ENCODE measurements at places on chromosomes 2 and 18.

- DNase-seq: no peak
These were observed 68.1 kb downstream of the DYSF start for GRCh38 chr2:71521436-71521950.

GRCh38 chr2:166413255-166413654 is 37.5 kb upstream of the SCN9A start:
- no peak for DNase-seq

DNA sequence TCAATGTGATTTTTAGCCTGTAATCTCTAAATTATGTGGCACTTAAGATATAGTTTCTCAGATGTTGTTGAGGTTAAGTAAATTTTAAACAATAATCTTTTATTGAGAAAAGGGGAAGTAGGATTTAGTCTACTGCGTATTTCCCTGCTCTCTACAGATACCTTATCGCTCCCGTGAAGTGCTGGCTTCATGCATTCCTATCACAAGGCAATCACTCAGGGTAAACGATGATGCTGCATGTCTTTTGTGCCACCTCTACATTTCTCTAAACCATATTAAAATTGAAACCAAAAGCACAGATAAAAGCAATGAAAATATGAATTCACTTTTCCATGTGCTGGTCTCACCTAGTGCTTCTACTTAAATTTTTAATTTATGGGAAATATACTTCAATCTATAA is 14.4 kb upstream of the RPE start:
- no peak for DNase-seq

- DNase-seq: no peak
These were observed 1149.1 kb upstream of the NRXN1 start for GRCh38 chr2:52181080-52181479.

GRCh38 chr2:104412384-104412783 is 441.5 kb upstream of the POU3F3 start:
- peak; percentile 43 for DNase-seq

GRCh38 chr2:38507712-38508111 is 95.0 kb downstream of the HNRNPLL start:
- no peak for DNase-seq

GRCh38 chr18:77140030-77140429 is 7.4 kb upstream of the MBP start:
- DNase-seq: no peak

GRCh38 chr18:6737833-6738232 is 8.3 kb downstream of the ARHGAP28 start:
- DNase-seq: no peak

- no peak for DNase-seq
These were observed 440.4 kb downstream of the CCDC85A start for GRCh38 chr2:56624181-56624580.

DNA sequence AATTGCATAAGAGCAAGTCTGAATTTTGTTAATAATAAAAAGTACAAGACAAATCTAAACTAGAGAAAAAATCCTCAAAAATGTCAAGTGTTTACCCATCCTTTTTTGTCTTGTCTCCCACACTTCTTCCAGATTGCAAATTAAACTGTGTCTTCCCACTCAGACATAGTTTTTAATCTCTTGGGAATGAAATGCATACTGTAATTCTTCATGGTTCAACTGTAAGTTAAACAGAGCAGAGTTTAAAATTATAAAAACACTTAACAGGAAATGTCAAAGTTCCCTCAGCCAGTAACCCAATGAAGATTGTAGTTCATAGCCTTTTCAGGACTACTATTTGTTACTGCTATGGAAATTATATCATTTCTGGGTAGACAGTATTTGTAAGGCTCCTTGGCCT is 171.8 kb downstream of the UBE2E3 start:
- no peak for DNase-seq

DNA sequence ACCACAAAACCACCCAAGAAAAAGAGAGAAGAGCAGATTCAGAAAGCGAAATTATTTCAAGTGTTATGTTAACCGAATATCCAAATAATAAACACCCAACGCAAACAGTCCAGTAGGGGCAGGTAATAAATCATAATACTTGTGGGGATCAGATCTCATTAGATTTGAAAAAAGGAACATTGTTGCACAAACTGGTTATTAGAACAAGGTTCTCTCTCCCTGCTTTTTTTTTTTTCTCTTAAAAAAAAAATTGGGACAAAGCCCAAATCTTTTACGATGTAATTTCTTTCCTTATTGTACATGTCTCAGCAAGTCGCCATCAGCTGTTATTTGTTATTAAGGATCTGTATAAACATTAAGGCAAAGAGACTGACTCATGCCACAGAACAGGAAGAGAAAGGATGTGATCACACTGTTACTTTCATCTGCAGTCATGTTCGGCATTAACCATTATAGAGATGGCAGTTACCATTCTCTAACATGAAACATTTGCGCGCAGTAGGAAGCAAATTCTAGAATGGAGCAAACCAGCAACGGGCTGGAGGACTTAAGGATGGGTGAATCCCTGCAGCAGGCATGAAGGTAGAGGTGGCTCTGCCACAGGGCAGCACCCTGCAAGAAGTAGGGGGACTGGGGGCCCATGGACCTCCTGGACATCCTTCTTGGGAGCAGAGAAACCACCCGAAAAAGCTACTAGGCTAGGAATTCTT is 42.0 kb downstream of the EPHA4 start:
- no peak for DNase-seq

GRCh38 chr2:26660363-26660962 is 19.3 kb upstream of the CIB4 start:
- DNase-seq: no peak

DNA sequence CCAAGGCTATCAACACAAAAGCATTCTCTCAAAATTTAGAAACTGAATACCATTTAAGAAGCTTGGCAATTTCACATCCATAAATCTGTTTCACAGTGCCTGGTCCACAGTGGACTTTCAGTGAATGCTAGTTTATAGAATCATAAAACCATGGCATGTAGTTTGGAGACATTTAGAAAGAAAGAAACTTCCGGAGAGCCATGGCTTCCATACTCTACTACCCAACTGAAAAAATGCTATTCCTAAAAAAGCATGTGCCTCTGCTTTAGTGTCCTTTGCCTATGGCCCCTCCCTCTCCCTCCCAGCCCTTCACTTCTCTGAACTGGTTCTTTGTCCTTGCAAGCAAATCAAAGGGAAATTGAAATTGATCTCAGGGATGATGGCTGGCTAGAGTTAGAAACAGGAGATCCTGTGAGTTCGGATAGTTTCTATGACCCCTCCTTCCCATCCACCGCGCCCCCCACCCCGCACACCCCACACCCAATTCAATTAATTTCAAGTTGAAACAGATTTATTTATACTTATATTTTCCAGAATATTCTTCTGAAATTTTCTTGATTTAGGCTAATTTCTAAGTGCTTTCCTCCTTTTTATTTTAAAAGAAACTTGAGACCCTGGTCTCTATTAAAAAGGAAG is 248.3 kb downstream of the TRIB2 start:
- DNase-seq: no peak

DNA sequence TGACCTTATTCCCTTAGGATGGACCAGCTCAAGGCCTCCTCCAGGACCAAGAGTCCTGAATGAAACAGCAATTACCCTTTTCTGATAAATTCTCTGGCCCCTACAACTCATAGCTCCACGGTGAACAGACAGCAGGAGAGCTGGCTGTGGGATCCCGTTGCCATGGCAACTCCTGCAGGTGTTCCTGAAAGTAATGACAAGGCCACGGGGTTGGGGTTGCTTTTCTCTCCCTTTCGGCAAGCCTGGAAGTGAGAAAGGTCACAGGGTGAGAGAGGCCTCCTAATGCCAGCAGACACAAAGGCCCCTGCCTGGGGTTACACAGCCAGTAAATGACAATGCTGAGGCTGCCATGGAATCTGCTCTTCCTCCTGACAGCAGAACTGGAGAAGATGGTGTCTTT is 403.0 kb downstream of the NBAS start:
- no peak for DNase-seq

GRCh38 chr2:230850358-230850658 is 14.4 kb upstream of the ITM2C start:
- no peak for DNase-seq

DNA sequence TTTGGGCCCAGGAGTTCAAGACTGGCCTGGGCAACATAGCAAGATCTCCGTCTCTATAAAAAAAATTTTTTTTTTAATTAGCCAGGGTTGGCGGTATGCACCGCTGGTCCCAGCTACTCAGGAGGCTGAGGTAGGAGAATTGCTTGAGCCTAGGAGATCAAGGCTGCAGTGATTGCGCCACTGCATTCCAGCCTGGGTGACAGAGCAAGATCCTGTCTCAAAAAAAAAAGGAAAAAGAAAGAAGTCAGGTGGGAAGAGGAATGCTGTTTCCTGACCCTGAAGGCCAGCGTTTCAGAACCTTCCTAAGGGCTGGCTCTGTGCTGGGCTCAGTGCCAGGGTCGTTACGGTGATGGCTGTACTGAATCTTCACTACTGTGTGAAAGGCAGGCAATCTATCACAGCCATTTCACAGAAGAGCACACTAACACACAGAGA is 35.0 kb upstream of the AGAP1 start:
- DNase-seq: no peak

DNA sequence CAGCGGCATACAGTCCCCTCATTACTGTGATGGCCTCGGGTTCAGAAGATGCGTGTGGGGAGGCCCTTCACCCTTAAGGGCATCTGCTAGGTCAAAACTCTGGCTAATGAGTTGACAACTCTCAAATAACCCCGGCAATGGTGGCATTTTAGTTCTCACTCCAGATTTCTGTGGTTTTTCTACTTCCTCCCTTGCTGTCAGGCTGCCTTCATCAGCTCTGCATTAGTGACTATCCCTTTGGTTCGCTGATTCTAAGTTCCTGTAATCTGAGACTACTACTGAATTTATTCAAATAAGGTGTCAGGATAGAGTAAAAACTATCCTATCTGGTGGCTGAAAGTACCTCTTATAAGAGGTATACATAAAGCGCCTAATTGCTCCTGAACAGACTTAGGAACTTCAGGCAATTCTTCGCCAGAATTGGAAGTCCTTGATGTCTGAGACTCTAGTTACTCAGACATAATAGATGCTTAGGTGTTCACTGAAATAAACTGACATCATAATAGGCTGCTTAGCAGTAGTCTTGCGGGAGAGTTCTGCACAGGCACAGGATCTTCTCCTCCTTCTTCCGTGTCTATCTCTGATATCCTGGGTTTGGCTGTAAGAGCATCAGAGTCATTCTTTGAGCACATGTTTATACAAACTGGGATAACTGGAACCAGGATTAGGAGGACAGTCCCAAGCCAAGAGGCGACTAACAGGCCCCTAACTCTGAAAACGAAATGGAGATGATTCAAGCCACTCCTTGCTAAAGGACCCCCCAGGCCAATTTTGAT is 194.5 kb downstream of the DNER start:
- DNase-seq: no peak

DNA sequence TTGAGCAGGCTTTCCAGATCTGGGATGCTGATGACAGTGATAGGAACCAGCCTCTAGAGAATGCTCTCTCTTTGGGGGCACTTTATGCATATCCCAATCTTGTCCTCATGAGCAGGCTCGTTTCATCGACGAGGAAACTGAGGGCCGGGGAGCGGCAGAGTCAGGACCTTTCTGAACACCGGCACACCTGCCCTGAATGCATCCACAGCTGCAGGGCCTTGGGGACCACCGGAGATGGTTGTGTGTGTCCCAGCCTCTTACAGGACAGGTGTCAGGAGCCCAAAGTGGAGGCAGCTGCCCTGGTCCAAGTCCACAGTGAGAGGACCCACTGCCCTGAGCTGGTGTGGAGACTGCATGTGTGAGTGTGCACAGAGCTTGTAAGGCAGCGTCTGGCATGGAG is 47.6 kb upstream of the FAHD2A start:
- DNase-seq: no peak

DNA sequence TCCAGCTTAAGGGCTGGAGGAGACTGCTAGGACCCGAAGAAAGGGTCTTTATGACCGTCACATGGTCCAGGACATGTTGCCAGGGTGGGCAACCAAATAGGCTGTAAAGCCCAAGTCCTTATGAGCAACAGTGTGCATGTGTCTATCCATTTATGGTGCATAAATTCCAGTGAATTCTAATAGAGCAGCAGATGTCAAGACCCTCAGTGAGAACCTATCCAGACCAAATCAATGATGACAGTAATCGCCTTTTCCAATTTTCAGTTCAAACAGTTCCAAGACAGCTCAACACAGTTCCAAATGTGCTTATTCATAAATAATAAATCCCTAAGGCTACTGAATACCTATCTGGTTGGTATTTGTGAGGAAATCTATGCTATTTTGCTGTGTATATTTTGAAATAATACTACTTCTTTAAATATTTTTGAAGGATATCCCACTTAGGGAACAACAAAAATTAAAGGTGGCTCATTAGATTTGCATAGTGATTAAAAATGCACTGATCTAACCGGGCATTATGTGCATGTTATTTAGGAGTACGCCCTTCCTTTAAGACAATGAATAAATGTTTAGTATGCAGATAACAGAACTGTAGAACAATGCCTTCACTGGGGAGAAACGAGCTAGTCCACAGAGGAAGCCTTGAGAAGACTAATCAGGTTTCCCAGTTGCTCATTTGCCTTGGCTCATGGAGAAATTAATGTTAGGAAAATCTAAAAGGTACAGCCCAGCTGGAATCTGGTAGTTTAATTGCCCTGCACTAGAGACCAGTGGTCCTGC is 519.5 kb upstream of the CHAC2 start:
- no peak for DNase-seq

- no peak for DNase-seq
These were observed 43.5 kb downstream of the ARMC9 start for GRCh38 chr2:231241755-231242507.

DNA sequence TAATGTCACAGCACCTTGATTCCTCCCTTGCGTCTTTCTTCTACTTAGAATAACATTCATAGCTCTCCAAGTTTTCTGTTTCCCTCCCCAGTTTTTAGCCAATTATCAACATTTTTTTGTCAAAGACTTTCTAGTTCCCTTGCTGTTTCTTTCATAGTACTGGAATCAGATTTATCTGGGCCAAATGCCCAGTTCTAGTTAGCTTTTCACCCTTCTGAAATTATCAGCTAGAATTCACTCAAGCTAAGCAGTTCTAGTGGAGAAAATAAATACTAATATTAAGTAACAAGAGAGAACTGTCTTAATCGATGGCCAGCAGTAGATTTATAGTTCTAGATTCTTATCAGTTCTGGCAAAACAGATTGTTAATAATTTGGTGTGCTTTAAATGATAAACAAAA is 36.2 kb downstream of the EFEMP1 start:
- DNase-seq: no peak

GRCh38 chr2:226772389-226773179 is 27.0 kb downstream of the IRS1 start:
- peak; percentile 64 for DNase-seq

GRCh38 chr2:25566694-25567093 is 106.7 kb downstream of the DTNB start:
- peak; percentile 65 for DNase-seq

GRCh38 chr2:79373358-79374130 is 139.3 kb upstream of the CTNNA2 start:
- no peak for DNase-seq

- no peak for DNase-seq
These were observed 54.2 kb upstream of the ACVR2A start for GRCh38 chr2:147790580-147790979.

DNA sequence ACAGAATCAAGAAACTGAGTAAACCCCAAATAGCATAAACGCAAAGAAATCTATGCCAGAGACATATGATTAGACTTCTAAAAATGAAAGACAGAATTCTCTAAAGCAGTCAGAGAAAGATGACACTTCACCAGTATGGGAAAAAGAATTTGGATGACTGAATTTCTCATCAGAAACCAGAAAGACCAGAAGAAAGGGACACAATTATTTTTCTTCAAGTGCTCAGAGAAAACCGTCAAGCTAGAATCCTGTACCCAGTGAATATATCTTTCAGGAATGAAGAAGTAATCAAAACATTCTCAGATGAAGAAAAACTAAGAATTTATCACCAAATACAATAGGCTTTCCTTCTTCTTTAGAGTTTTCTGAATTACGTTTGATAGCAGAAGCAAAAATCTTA is 14.2 kb upstream of the ESPNL start:
- no peak for DNase-seq

- DNase-seq: no peak
These were observed 15.9 kb downstream of the CCDC93 start for GRCh38 chr2:117997872-117998454.
